Islet precursor cell (in vitro differentiated cells): ENCODE measurements at places on chromosomes 1 and 21.

DNA sequence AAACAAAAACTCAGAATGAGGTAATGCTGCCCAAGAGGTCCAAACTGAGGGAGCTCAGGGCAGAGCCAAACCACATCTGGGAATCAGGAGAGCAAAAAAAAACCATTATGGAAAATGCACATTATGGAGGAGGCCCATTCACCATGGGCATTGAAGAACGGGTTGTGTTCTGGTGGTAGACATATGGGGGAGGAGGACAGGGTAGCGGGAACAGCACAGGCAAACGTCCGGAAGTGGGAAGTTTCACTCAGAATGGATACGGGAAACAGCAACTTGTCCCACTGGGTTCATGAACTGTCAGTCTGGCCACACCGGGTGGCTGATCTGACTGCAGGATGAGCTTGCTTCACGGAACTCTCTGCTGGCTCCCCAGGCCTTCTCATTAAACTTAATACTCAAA lies 139.7 kb downstream of the RRAGC start:
- DNase-seq: peak; percentile 20

GRCh38 chr1:175797576-175797975 lies 54.2 kb upstream of the TNR start:
- no peak for DNase-seq

DNA sequence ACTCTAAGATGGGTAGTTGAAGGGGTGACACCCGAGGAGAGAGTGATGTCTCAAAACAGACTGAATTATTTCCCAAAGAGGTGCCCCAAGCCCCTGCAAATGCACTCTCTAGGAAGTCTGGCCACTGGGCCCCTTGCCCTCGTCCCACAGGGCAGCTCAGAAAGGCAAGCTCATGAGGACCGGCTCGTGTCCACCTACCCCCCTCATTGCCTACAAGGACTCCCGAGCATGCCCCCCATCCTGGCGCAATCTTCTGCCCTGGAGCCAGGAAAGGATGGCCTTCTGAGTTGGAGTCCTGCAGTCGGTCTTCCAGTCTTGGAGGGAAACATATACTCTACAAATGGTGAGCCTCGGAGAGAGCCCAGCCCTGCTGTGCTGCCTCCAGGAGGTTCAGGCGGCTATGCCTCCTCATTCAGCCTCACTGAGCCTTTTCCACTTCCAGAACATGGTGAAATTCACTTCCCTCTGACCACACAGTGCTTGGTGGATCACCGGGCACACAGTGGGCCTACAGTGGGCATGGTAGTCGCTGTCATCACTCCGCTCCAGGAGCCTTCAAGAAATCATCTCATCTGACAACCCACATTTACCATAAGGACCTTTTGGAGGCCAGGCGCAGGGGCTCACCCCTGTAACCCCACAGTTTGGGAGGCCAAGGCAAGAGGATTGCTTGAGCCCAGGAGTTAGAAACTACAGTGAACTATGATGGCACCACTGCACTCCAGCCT lies 5.8 kb upstream of the WNT3A start:
- peak; percentile 40 for DNase-seq

DNA sequence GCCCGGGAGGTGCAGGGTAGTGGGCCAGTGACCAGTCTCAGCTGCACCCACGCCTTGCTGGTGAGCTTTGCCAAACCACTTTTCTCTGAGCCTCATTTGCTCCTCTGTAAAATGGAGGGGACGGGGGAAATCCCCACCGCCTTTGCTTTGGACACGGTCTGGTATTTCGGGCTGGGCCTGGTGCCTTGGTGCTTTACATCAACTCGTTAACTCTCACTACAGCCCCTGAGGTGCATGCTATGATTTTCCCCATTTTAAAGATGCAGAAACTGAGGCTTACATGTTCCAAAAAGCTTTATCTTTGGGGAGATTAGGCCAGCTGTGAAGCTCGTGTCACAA lies 116.1 kb upstream of the RUNX3 start:
- DNase-seq: no peak

GRCh38 chr1:22163137-22163536 lies 20.2 kb upstream of the WNT4 start:
- no peak for DNase-seq

- DNase-seq: no peak
Observed at GRCh38 chr1:201889090-201889968, 631 bp downstream of the SHISA4 start.

DNA sequence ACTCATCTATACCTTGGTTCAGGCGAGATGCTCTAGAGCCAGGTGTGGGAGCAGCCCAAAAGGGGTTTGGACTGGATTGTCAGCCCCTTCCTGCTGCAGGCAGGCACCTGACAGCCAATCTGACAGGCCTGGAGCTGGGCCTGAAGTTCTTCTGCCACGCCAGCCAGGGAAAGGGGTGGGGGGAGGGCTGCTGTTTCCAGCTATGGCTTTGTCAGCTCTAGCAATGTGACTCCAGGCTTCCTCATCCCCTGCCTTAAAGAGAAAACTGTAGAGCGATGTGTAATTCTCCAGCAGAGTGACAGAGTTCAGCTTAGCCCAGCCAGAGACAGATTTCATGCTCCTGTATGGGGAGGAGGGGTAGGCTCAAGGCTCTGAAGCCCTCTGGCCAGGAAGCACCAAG lies 30.3 kb downstream of the WNT4 start:
- no peak for DNase-seq
